ENCODE measurements at places on chromosomes 4 and X.

- no peak for DNase-seq
Measured at GRCh38 chrX:100315566-100315965, 94.5 kb downstream of the PCDH19 start.

DNA sequence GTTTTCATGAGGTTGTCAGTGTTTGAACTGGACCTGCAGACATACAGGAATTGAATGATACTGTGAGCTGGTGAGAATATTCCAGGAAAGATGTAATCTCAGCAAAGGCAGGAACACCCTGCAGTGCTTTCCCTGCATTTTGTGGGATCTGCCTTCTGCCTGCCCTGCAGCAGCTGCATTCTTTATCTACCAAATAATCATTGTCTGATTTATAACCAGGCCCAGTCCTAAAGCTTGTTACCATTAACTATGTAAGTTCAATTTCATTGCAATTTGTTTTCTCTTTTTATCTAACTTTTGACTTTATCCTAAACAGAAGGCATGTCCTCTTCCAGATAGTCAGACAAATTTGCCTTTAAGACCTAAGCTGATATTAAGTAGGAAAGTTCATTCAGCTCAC is 99.8 kb upstream of the NOCT start:
- DNase-seq = no peak

DNA sequence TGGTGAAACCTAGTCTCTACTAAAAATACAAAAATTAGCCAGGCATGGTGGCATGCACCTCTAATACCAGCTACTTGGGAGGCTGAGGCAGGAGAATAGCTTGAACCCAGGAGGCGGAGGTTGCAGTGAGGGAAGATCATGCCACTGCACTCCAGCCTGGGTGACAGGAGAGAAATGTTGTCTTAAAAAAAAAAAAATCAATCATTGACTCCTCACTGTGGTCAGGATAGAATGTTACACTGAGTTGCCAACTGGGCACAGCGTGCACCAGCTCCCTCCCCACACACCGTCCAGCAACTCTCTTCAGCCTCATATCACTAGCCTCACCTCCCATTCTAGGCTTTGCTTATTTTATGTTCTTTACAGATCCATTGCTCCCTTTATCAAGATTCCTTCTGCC is 79.5 kb downstream of the CHRNA9 start:
- no peak for DNase-seq

GRCh38 chr4:121773883-121774282 is 8.9 kb upstream of the SMIM43 start:
- DNase-seq = no peak

DNA sequence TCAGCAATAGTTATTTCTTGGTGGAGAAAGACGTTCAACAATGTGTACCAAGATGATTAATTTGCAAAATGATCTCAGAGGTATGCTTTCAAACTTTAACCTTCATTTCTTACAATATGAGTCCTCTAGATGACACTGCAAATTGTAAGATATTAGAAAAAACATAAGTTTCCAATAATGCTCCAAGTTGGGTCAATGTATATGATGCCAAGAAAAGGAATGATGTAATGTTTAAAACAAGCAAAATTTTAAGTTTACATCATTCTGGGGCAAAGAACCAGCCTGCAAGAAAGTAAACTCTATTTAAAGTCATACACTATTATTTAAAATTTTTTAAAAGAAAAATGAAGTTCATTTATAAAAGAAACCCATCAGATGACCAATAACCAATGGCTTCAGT is 56.1 kb downstream of the PRSS12 start:
- DNase-seq = no peak

GRCh38 chr4:136307765-136308164 is 1224.5 kb downstream of the PCDH18 start:
- no peak for DNase-seq

GRCh38 chrX:135477576-135477975 is 42.9 kb upstream of the INTS6L start:
- peak; percentile 17 for DNase-seq

DNA sequence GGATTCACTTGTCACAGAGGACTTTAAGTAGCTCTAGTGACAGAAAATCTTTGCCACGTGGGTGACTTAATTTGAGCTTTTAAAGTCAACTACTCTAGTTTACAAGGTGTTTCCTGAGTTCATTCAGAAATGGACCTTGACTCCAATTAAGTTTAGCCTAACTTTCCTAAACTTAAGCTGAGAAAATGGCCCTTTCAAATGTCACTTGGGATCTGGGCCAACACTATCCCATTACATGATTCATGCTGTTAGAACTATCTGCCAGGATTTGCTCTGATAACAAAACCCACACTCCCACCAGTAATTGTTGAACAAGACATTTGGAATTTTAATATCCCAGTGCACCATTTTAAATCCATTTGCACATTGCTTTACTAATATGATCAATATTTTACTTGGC is 40.8 kb downstream of the C4orf46 start:
- no peak for DNase-seq

- no peak for DNase-seq
Measured at GRCh38 chrX:5958523-5958922, 270.1 kb downstream of the NLGN4X start.

GRCh38 chrX:107360788-107361360 is 88.6 kb upstream of the FRMPD3 start:
- DNase-seq = no peak

DNA sequence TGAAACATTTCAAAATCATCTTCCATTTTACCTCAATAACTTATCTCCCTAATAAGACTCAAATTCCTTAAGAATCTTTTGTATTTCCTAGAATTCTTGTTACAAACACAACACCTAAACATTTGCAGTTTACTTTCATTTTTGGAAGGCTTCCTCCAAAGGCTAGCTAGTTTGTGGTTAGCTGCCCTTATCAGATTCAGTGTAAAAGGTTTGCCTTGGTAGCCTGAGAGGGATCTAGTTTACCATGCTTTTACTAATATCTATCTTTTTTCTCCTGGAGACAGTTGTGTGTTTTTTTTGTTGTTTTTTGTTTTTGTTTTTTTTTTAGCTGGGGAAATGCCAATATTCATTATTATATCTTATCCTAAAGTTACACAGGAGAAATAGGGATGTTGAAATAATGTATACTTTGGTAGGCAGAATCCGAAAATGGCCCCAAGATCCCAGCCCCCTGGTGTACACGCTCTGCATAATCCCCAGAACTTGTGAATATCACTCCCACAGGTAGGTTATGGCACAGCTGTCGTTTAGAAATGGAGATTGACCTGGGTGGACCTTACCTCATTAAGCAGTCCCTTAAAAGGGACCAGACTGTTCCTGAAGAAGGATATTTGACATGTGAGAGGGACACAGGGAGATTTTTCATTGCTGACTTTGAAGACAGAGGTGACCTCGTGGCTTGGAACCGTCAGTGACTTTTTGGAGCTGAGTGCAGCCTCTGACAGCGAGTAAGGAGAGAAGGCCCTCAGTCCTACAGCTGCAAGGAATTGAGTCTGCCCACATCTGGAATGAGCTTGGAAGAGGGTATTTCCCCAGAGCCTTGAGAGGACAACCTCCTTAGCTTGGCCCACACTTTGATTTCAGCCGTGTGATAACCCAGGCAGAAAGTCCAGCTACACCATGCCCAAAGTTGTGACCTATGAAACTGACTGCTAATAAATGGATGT is 33.4 kb downstream of the SEPTIN11 start:
- no peak for DNase-seq

DNA sequence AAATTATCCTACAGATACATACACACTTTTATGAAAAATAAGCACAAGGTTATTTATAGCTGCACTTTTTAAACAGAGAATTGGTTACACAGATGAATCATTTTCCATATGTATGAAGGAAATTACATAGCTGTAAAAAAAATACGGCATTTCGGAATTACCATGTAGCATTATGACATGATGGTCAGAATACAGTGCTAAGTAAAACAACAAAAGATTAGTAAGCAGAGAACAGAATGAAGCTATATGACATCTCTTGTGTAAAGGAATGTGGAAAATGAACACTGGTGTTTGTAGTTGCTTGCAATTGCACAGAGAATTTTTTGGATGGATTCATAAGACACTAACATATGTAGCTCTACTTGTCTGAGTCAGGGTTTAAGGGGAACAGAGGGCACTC is 1222.0 kb upstream of the PRKX start:
- DNase-seq = no peak

- DNase-seq = no peak
Measured at GRCh38 chrX:154855256-154855655, 20.8 kb upstream of the SMIM9 start.

DNA sequence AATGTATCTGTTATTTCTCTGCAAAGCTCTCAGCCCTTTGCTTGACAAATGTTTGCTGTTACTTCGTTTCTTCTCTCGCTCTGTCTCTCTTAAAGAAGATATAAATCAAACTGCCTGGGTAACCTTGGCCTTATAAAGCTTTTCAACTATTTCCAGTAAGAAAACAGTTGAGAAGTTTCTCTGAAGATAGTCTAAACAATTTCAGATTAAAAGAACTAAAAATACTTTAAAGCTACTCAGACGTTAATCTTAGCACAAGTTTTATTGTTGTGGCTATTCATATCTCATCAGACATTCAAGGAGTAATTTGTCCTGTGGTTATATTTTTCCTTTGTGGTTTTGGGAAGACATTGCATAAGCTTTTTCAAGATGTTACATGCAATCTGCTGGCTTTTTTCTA is 22.6 kb downstream of the HOPX start:
- no peak for DNase-seq

DNA sequence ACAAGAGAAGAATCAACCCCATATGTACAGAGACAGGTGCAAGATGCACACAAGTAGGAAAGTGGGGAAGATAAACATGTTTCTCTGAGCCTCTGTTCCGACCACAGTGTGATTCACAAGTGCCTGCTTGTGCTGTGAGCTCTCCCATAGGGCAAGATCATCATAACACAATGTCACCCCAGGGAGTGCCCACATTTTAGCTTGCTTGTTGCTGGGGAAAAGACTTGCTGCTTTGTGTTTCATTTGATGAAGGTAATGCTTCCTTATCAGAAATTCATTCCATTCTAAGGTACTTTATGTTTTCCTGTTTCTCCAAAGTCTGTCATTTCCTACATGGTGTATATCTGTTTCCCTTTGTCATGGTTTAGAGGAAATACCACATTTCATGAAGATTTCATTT is 304.5 kb upstream of the DIPK2B start:
- DNase-seq = no peak

GRCh38 chrX:49876750-49877149 is 2.5 kb upstream of the USP27X start:
- peak; percentile 50 for DNase-seq

DNA sequence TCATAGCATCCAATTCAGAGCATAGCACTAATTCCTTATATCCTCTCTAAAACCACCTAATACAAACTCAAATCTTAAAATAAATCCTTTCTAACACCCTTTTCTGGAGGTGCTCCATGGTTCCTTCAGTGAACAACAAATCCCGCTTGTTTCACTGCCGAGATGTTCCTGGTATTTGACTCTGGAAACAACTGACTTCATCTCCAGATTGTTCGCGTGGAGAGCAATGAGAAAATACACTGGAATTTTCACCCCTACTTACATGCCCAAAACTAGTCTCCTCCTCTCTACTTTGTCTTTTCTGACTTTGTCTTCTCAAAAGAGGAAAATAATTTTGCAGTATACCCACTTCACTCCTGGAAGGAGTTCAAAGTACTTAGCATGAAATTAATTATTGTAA is 129.0 kb downstream of the PLS3 start:
- DNase-seq = no peak

DNA sequence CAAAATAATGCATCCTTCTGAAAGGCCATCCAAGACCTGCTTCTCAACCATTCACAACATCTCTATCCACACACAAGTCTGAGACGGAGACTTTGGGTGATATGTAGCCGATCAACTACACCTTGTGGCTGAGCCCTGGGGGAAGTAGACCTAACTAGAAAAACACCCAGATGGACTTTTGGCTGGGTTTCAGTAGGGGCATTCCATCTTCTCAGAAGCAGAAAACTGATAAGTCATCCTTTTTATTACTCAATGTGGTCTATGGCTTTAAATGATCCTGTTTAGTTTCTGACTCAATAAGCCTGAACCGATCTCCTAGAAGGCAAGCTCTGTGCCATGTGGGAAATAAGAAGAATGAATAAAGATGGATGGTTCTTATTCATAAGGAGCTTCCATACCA is 82.5 kb upstream of the AFF2 start:
- DNase-seq = no peak

DNA sequence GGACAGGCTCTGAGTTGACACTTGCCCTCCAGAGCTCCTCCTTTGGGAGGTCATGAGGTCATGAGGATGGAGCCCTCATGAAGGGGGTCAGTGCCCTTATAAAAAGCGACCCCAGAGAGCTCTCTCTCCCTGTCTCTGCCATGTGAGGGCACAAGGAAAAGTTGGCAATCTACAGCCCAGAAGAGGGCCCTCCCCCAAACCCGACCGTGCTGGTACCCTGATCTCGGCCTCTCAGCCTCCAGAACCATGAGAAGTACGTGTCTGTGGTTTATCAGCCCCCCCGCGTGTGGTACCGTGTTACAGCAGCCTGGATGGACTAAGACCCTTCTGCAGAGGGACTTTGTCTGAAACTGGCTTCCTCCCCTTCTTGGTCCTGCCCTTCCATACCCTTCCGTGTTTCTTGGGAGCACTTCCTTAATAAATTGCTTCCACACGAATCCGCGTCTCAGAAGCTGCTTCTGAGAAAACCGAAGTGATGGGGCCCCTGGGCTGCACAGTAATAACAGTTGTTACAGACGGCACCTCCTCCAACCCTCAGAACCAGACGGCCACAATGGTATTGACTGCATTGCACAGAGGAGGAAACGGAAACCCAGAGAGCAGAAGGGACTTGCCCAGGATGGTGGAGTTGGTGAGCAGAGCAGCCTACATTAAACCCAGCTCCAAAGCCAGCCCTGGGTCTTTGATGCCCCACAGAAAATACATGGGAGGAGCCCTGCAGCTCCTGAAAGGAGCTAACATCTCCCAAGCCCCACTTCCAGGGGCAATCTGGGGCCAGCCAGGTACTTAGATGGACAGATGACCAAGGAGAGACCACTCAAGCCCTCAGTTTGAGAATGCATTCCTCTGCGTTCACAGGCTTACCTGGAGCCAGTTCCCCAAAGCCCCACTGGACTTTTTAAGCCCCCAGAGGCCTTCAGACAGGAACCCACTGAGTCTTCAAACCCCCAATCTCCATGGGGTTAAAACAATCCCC is 242.7 kb downstream of the BCOR start:
- no peak for DNase-seq

DNA sequence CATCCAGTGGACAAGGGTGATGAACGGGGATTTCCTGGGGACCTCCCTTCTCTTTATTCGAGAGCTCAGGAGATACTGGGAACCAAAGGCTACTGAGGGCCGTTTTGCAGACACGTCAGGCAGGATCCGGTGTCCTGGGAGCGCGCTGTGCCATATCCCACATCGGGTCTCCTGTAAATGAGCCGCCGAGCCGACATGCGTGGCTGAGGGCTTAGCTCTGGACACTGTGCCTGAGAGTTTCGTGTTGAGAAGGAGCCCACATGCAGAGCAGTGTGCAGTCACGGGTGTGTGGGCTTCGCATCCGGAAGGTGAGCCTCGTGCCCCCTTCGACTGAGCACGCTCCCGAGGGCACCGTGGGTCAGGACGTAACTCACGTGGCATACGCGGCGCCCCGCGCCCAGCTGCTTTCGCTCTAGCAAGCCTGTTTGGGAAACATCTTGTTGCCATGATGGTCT is 28.5 kb upstream of the HGFAC start:
- no peak for DNase-seq
